ENCODE measurements at places on chromosomes 1 and 21. TPM values are rescaled to one million over a fixed set of nuclear protein-coding genes. Genes with fewer than 3 reads are reported as not detected.

- H3K27me3 ChIP-seq: no peaks in the 10 kb centered on the region
- H3K36me3 ChIP-seq: no peaks in the 10 kb centered on the region
- H3K4me1 ChIP-seq: peaks cover under 1% of the 10 kb centered on the region
- no peak overlapping the region for H3K27ac ChIP-seq
Observed at GRCh38 chr1:208041505-208041904, 130.6 kb upstream of the CD34 start.

DNA sequence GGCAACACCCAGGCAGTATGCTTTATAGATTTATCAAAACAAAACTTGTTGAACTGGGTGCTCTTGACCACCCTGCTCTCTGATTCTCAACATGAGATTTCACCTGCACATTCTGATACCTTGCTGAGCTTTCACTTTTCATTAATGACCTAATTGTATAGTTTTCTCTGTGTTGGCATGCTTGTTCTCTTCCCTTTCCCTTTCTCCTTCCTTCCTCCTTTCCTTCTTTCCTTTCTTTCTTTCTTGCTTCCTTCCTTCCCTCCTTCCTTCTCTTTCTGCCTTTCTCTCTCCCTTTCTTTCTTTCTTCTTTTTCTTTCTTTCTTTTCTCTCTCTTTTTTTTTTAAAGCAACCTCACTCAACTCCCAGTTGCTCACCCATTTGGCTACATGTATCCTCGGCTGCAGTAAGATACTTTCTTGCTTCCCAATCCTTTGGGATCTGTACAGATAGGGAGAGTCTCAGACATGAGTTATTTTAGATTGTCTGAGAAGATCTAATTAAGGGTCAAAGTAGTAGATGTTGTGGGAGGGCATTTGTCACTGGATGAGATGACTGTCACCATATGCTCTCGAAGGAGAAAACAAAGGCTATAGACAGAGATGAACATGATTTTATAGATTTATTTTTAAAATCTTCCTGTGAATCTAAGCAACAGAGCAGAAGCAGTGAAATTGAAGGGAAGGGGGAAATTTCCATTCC, 458.0 kb downstream of the USP25 start:
- H3K4me3 ChIP-seq: no peak overlapping the region
- no peak for DNase-seq
- no peaks in the 10 kb centered on the region for H3K27me3 ChIP-seq
- no peak overlapping the region for H3K27ac ChIP-seq

Gene PRDM2
- 12.7 TPM for total RNA-seq

DNA sequence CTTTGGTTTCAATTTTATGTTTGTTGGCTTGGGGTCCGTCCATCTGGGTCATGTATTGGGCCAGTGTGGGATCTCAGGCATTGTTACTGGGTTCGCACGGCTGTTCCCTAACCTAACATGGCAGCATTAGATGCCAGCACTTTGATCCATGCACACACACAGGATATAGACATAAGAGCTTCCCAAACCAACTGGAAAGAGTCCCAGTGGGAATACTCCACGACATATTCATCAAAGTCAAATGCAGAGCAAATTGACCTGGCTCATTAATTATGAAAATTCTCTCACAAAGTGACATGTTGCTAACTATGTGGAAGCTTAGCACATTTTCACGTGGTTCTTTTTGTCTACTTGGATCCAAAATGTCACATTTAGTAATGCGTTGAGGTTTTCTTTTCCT, 130.4 kb downstream of the SETD4 start:
- H3K4me3 ChIP-seq: no peak overlapping the region
- H3K36me3 ChIP-seq: no peaks in the 10 kb centered on the region
- H3K27me3 ChIP-seq: no peaks in the 10 kb centered on the region
- H3K27ac ChIP-seq: no peak overlapping the region
- DNase-seq: no peak

Gene DIO1
- not detected for total RNA-seq

GRCh38 chr1:175399795-175400194, 207.2 kb upstream of the KIAA0040 start:
- DNase-seq: no peak
- no peak overlapping the region for H3K4me3 ChIP-seq
- no peaks in the 10 kb centered on the region for H3K27me3 ChIP-seq
- no peaks in the 10 kb centered on the region for H3K4me1 ChIP-seq
- H3K27ac ChIP-seq: no peak overlapping the region

DNA sequence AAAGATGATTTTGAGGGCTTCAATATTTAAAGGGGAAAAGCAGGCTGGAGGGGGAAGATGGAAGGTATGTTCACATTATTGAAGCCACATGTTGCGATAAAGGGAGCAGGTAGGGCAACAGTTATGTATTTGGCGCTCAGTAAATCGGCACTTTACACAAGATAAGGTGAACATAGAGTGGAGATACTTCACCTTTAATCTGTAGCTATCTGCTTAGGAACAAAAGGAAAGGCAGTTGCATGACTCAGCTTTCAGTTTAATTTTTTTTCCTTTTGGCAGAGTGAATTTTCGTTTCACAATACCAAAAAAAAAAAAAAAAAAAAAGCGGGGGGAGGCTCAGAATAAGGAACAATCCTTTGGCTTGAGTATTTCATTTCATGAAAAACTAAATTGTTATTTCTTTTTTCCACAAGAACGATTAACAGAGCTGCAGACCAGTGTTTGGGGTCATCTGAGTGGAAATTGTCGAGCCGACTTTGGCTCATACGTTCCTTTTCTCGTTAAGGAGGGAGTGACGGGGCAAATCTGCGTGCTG, 1.1 kb upstream of the COQ8A start:
- H3K27ac ChIP-seq: peak overlapping the region; percentile 86
- peaks cover 27% of the 10 kb centered on the region for H3K4me1 ChIP-seq
- peak; percentile 52 for DNase-seq
- H3K27me3 ChIP-seq: no peaks in the 10 kb centered on the region

GRCh38 chr1:145891143-145891542, 5.5 kb upstream of the ANKRD35 start:
- peak overlapping the region; percentile 93 for H3K27ac ChIP-seq
- H3K4me1 ChIP-seq: peaks cover 30% of the 10 kb centered on the region
- H3K4me3 ChIP-seq: peak overlapping the region; percentile 40
- DNase-seq: no peak
- no peaks in the 10 kb centered on the region for H3K36me3 ChIP-seq

Gene GRHL3
- not detected for total RNA-seq

GRCh38 chr1:10489291-10490055, 14.7 kb downstream of the PEX14 start:
- no peak for DNase-seq
- H3K4me1 ChIP-seq: peaks cover 5% of the 10 kb centered on the region
- no peaks in the 10 kb centered on the region for H3K27me3 ChIP-seq

Gene C8B
- not detected for total RNA-seq

Gene ENAH
- 344 TPM for total RNA-seq

DNA sequence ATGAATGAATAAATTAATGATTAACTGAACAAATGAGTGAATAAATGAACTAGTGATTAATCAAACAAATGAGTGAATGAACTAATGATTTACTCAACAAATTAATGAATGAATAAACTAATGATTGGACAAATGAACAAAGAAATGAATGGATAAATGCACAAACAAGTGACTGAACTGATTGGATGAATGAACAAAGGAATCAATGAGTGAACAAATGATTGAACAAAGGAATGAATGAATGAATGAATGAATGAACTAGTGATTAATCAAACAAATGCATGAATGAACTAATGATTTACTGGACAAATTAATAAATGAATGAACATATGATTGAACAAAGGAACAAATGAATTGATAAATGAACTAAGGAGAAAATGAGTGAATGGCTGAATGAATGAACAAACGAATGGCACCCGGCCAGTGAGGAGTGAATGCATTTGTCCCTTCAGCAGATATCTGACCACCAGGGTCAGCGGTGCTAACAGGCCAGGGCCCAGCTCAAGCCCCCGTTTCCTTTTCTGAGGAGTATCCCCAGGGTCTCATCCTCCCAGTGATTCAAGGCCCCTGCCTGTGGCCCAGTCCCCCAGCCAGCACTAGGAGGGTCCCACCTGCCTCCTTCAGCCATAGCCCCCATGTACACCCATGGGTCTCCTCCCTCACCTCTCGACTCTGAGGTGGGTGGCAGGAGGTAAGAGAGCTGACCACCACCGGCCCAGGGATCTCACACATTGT, 49.9 kb downstream of the WNT9A start:
- H3K4me3 ChIP-seq: no peak overlapping the region
- H3K36me3 ChIP-seq: no peaks in the 10 kb centered on the region
- no peak overlapping the region for H3K27ac ChIP-seq

DNA sequence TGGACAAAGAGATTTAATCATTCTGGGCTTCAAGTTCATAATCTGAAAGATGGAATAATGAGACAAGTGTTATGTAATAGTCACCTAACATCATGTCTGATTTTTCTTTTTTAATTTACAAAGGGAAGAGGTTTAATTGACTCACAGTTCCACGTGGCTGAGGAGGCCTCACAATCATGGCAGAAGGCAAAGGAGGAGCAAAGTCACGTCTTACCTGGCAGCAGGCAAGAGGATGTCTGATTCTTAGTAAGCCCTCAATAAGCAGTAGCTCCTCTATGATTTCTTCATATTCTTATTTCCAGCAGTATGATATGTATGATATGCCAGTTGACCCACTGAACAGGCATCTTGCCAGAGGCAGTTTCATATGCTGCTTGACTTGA, 152.7 kb downstream of the S1PR1 start:
- no peak overlapping the region for H3K27ac ChIP-seq
- H3K4me3 ChIP-seq: no peak overlapping the region
- H3K27me3 ChIP-seq: no peaks in the 10 kb centered on the region
- no peak for DNase-seq

Gene MPL
- not detected for total RNA-seq

DNA sequence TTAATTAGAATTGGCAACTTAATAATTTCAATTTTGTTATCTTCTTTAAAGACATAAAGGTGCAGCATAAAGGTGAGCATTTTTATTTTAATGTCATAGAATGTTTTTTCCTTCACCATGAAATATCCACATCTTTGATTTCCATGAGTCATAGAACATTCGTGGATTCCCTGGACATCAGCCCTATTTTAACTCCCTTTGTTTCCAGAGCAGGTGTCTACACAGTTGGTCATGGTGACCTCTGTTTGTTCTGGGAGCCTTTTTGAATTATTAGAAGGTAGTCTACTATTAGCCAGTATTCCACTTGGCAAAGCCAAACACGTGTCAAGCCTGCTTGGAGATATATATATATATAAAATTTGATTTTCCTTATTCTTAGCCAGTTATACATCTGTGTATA, 572.9 kb downstream of the LTN1 start:
- DNase-seq: no peak
- peaks cover 37% of the 10 kb centered on the region for H3K4me1 ChIP-seq
- no peaks in the 10 kb centered on the region for H3K27me3 ChIP-seq
- H3K4me3 ChIP-seq: no peak overlapping the region
- H3K36me3 ChIP-seq: no peaks in the 10 kb centered on the region

DNA sequence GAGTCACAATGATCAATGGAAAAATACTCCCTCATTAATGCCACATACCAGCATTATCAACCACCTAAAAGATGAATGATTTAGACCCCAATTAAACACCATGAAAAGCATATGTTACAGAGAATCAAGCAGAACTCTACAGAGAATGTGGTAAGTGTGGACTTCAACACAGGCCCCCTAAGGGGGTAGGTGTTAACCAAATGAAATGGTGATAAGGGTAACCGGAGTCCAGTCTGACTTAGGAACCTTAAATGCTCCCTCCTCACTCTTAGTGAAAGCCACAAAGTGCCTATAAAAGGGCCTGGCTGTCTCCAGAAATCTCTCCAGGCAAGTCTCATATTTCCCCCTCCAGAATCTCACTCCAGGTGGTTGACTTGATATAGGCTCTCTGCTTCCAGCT, 149.2 kb upstream of the FOXD3 start:
- H3K4me1 ChIP-seq: no peaks in the 10 kb centered on the region
- DNase-seq: no peak
- H3K36me3 ChIP-seq: no peaks in the 10 kb centered on the region
- H3K27ac ChIP-seq: no peak overlapping the region
- no peak overlapping the region for H3K4me3 ChIP-seq
- H3K27me3 ChIP-seq: no peaks in the 10 kb centered on the region

Gene CD1C
- total RNA-seq: not detected

GRCh38 chr1:9068981-9069325, 482 bp downstream of the SLC2A5 start:
- H3K4me1 ChIP-seq: peaks cover 41% of the 10 kb centered on the region
- no peak overlapping the region for H3K4me3 ChIP-seq
- peak overlapping the region; percentile 2 for H3K27ac ChIP-seq
- no peaks in the 10 kb centered on the region for H3K36me3 ChIP-seq
- H3K27me3 ChIP-seq: no peaks in the 10 kb centered on the region
